ENCODE measurements at places on chromosomes 1 and 21.

DNA sequence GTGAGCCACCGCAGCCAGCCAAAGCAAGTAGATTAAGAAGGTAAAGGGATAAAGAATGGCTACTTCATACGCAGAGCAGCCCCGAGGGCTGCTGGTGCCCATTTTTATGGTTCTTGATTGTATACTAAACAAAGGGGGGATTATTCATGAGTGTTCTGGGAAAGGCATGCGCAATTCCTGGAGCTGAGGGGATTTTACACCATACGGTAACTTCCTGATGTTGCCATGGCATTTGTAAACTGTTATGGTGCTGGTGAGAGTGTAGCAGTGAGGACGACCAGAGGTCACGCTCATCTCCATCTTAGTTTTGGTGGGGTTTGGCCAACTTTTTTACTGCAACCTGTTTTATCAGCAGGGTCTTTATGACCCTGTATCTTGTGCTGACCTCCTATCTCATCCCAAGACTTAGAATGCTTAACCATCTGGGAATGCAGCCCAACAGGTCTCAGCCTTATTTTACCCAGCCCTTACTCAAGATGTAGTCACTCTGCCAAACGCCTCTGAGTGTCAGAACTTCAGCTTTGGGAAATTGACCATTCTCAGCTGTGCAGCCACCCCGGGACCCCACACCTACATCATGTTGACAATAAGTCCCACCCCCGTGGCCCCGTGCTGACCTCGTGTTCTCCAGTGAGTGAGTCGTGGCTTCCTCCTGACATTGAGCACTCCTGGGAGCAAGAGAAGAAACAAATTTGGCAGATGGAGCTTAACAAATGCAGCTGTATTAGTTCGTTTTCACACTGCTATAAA, 149.4 kb upstream of the COL6A1 start:
- no peak for DNase-seq

DNA sequence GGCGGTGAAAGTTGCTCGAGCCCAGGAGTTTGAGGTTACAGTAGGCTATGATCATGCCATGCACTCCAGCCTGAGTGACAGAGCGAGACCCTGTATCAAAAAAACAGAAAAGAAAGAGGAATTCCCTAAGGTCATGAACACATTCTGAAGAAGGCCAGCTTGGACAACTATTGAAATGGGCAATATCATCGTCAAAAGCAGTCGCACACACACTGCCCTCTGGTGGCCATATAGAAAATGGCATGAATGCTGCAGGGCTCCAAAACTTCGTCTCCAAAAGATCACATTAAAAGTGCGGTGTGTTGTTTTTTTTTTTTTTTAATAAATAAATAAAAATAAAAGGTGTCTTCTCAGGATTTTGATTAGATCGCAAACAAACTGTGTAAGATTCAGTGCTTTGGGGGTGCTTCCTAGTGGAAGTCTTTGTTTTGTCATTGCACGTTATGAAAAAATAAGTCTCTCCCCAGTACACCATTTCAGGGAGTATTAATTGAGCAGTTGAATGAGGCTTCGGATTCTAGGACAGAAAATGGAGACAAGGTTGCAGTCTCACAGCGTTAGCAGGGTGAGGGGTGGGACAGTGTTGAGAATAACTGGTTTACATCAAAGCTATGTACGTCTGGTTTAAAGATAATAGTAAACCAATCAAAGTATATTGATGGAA, 87.5 kb upstream of the FMN2 start:
- DNase-seq, result no peak

- DNase-seq, result no peak
Observed at GRCh38 chr1:94901841-94902240, 25.1 kb downstream of the CNN3 start.

GRCh38 chr1:184803180-184803492, 48.5 kb upstream of the EDEM3 start:
- DNase-seq, result no peak

DNA sequence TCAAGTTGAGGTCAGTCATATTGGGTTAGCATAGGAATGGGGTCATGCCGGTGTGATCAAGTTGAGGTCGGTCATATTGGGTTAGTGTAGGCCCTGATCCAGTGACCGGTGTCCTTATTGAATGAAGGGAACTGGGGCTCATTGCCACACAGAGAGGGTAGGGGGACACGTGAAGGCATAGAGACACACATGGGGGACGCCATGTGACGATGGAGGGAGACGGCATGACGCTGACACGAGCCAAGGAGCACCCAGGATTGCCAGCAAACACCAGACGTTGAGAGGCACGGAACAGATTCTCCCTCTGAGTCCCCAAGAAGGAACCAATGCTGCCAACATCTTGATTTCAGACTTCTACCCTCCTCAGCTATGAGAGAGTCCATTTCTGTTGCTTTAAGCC, 136.9 kb upstream of the ZBTB40 start:
- no peak for DNase-seq

GRCh38 chr1:35915693-35916092, 15.2 kb upstream of the AGO3 start:
- no peak for DNase-seq

GRCh38 chr21:14864211-14865021, 200.4 kb downstream of the NRIP1 start:
- DNase-seq, result peak; percentile 3

- no peak for DNase-seq
Observed at GRCh38 chr1:108059945-108060344, 95.0 kb upstream of the VAV3 start.

DNA sequence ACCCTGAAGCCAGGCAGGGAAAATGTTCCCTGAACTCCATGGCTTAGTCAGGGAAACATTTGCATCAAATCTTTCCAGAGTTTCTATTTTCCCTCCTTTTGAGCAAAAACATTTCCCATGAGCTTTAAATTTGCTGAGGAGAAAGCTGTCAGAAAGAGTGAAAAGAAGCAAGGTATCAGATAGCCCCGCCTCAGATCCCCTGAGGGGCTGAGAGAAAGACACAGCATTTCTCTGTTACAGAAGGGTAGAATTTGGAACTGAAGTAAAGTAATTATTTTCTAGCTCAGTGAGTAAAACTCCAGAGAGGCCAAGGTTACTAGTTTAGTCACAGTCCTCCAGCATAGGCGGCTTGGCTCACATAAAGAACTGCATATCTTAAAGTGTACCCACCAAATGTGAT, 10.6 kb downstream of the FMO1 start:
- no peak for DNase-seq

- DNase-seq, result no peak
Observed at GRCh38 chr1:80892539-80892938, 908.2 kb upstream of the ADGRL2 start.

- DNase-seq, result no peak
Observed at GRCh38 chr1:41423511-41424191, 60.8 kb downstream of the EDN2 start.

- peak; percentile 21 for DNase-seq
Observed at GRCh38 chr1:193558491-193559028, 372.1 kb upstream of the B3GALT2 start.

DNA sequence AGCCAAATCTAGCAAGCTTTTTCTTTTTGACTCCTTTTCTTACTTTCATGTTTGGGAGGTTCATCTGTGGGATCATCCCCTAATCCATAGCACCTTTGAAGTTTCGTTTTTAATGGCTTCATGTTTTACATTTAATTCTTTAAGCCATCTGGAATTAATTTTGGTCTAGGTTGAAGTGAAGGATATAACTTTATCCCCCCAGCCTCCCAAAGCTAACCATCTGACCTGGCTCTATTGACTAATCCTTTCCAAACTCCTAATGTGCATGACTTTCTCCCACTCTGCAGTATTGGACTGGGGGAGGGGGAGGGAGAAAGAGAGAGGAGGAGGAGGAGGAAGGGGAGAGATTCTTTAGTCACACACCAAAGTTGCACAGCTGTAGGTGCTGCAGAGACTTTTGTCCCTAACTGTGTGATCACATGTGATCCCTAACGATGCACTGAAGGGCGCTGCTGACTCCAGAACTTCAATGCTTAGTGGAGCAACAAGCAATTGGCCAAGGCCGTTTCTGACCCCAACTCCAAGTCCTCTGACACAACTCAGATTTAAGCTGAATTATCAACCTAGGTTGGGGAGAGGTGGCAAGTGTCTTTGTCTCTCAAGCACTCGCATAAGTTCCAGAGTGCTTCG, 191.6 kb downstream of the HUNK start:
- DNase-seq, result no peak

GRCh38 chr1:24484199-24484598, 18.4 kb upstream of the RCAN3 start:
- DNase-seq, result no peak

DNA sequence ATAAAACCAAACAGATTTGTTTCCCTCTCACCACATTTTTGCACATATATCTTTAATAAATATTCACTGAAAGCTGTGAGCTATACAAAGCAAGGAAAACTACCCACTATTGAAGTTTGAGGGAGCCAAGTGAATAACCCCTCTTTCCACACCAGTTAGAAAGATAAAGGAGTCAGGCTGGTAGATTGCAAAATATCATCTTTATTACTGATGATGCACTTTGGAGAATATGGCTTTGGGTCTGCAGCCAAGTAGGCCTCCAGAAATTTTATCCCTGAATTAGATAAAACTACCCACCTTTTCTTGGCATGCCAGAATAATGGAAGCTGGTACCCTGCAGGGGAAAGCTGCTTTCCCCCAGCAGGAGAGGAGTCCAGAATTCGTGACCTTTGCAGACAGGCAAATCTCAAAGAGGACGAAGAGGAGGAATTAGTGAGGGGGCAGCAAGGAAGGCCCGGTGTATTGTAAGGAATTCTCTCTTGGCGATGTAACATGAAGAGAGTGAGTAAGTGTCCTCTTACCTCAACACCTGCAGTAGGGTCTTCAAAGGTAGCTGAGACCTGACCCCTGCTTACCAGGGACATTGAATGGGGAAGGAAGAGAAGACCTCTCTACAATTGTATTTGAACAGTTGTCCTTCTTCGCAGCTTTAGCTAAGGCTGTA, 84.7 kb downstream of the LRRC8D start:
- no peak for DNase-seq

GRCh38 chr21:39675993-39676661, 63.4 kb downstream of the B3GALT5 start:
- DNase-seq, result no peak

DNA sequence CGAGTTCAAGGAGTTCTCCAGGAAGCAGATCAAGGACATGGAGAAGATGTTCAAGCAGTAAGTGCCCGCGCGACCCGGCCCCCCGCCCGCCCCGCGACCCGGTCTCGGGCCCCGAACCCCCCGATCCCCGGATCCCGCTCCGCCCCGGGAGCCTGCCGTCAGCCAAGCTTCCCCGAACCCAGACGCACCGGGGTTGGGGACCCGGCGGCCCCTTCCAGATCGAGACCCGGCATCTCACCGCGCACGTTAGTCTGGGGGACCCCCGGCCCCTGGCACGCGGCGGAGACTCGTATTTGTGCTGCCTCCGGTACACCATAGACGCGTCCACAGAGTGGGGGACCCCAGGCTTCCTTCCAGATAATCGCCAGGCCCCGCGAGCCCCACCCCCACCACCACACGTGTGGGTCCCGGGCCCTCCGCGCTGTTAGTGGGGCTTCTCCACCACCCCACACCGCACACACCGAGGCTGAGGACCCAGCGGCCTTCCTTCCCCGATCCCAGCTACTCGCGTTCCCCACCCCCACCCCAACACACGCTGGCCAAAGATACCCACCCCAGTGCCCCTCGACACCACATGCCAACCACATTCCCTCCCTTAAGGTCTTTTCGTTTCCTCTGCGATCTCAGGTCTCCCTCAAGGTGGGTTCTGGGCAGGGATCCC, 665 bp downstream of the EFHD2 start:
- DNase-seq, result no peak

GRCh38 chr1:8382051-8382505, 64.2 kb downstream of the SLC45A1 start:
- no peak for DNase-seq
